ENCODE measurements at places on chromosomes 11 and 22. TPM values are rescaled to one million over a fixed set of nuclear protein-coding genes. Genes with fewer than 3 reads are reported as not detected.

The OR5B2 gene
- total RNA-seq = not detected

The SIRT3 gene
- total RNA-seq = 24.9 TPM

The KCNJ5 gene
- not detected for total RNA-seq

- DNase-seq = peak; percentile 13
These were observed 72.0 kb upstream of the NARS2 start for GRCh38 chr11:78646564-78647185.

- no peak for DNase-seq
These were observed 698.1 kb downstream of the NTM start for GRCh38 chr11:132068556-132068955.

- no peak for DNase-seq
These were observed 45.8 kb upstream of the FGF3 start for GRCh38 chr11:69864686-69865661.

DNA sequence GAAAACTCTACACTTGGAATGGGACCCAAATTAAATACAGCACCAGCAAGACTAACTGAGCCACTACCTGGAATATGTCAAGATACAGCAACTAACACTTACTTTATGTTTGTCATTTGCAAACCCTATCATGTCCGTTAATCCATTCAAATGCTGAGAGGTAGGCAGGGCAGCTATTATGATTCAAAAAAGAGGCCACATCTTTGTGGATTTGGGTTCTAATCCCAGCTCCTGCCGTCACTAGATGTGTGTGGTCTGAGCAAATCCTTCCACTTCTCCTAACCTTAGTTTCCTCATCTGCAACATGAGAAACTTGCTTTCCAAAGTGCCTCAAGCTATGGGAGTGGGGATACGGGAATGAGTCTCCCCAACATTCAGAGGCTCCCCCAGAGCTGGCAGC is 24.2 kb downstream of the FLI1 start:
- no peak for DNase-seq

DNA sequence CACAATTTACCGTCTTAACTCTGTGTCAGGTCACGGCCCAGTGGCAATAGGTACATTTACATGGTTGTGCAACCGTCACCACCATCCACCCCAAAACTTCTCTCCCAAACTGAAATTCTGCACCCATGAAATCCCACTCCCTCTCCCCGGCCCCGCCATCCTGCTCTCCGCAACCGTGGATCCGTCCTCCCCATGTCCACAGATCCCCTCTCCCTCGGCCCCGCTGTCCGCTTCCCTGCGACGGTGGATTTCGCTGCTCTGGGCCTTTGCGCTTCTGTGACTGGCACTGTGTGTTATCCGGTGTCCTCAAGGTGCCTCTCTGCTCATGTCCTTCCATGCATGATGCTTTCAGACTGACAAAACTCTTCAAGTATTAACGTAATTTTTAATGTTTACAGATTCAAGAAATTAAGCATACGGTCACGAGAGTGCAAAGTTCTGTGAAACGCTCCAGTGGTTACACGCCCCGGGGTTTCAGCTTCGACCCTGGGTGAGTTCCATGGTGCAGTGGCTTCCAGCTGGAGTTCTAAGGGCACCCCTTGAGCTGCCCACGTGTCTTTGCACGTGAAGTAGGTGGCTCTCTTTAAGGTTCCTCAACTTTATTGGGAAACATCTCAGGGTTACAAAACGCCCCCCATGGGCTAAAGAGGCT is 76.4 kb downstream of the KCNQ1 start:
- no peak for DNase-seq

DNA sequence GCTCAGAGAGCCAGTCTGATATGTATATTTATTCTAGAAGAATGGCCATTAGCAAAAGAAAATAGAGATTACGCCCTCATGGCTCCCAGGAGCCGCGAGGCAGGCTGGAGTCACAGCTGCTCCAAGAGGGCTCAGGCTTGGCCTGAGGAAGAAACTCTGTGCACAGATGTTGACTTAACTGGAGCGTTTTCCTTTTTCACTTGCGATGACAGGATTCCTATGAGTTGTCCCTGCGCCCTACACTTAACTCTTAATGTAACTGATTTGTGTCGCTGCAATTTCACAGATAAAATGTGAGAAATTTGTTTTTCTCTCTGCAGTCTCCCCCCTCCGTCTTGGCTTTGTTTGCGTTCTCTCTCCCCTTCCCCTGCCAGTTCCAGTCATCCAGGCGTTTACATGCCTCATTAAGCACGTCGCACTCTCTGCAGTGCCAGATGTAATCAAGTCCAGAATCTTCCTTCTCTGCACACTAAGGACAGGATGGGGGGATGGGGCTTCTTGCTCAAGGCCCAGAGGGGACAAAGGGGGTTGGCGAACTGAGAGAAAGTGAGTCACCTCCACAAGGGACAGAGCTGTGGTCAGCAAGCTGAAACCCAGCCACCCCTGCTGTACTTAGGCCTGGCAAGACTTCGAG is 1060.1 kb downstream of the NTM start:
- DNase-seq = no peak

DNA sequence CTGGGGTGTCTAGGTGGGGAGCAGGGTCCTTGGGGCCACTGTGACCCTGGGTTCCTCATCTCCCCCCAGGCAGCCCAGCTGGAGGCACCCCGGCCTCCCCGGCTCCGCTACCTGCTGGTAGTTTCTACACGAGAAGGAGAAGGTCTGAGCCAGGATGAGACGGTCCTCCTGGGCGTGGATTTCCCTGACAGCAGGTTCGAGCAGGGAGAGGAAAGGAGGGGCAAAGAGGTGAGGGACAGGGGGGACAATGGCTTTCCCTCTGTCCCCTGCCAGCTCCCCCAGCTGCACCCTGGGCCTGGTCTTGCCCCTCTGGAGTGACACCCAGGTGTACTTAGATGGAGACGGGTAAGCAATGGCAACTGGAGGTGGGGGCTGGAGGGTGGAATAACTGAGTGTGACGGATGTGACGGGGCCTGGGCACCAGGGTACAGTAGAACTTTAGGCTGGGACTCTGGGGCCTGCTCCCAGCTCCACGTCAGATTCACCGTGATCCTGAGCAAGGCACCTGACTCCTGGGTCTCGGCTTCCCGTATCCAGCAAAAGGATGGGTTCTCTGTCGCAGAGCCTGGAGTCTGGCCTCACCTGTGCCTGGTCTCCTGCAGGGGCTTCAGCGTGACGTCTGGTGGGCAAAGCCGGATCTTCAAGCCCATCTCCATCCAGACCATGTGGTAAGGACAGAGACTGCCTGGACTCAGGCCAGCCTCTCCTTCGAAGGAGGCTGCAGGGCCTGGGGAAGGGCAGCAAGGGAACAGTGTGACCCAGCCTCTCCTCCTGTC is 3.6 kb downstream of the SSH3 start:
- DNase-seq = no peak

- peak; percentile 1 for DNase-seq
These were observed 79.8 kb upstream of the CNTN5 start for GRCh38 chr11:98940913-98941312.

DNA sequence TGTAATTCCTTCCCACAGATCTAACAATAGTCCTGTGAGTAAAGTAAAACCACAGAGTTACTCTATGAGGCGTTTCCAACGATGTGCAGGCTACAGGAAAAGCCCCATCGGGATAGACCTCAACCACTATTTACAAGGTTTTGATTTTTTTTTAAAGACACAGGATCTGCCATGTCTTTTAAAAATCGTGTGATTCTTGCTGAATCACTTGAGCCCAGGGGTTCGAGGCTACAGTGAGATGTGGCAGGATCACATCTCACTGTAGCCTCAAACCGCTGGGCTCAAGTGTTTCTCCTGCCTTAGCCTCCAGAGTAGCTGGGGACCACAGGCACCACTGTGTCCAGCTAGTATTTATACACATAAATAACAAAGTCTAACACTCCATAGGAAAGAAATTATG is 7.8 kb downstream of the TAF1D start:
- no peak for DNase-seq

- no peak for DNase-seq
These were observed 19.4 kb upstream of the CABP7 start for GRCh38 chr22:29700206-29700899.

GRCh38 chr11:64568584-64569140 is 22.4 kb upstream of the SLC22A12 start:
- DNase-seq = no peak

- DNase-seq = peak; percentile 78
These were observed 3.9 kb upstream of the CRY2 start for GRCh38 chr11:45843158-45843924.

GRCh38 chr11:76841923-76842452 is 18.7 kb upstream of the ACER3 start:
- no peak for DNase-seq

DNA sequence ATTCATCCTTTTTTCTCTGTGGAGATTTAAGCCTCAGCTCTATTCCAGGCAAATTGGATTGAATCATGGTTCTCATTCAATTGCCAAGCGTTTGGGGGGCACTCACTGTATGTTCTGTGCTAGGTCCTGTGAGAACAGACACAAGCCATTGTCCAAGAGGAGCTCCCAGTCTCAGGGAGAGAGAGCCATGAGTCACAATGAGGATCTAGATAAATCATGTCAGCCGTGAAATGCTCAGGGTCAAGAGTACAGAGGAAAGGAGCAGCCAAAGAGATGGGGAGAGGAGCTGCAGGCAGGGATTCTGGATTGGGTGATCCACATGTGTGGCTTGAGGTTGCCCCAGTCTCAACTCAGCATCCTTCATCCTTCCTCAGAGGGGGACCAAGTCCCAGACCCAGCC is 93.6 kb downstream of the FEZ1 start:
- DNase-seq = peak; percentile 45

GRCh38 chr22:19607192-19608002 is 83.2 kb upstream of the CLDN5 start:
- no peak for DNase-seq

GRCh38 chr11:61587541-61587941 is 6.7 kb upstream of the SYT7 start:
- peak; percentile 59 for DNase-seq

- no peak for DNase-seq
These were observed 5.2 kb downstream of the CYTH4 start for GRCh38 chr22:37287550-37287951.

GRCh38 chr11:119964136-119965025 is 173.5 kb downstream of the TRIM29 start:
- DNase-seq = no peak
